ENCODE measurements at places on chromosomes 7 and 10.

- no peak for DNase-seq
Observed at GRCh38 chr10:127968659-127969058, 61.8 kb downstream of the PTPRE start.

DNA sequence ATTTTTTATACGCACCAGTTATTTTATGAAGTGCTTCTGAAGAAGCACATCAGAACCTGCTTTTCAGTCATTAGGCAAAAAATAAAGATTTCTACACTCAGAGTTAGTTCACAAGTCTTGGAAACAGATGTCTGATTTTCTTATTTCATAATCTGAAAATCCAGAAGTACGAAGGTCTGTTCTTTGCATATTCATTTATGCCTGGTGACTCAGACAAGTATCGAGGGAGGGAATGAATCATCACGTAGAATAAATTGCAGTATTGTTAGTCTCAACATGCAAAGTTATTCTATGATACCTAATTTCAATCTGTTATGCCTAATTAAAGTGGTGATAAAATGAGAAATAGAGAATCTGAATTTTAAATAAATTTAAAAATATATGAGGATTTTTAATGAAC, 113.6 kb upstream of the SEM1 start:
- no peak for DNase-seq

GRCh38 chr10:106571192-106571946, 593.1 kb downstream of the SORCS1 start:
- DNase-seq, result no peak

GRCh38 chr10:80460399-80461207, 6.5 kb downstream of the TSPAN14 start:
- peak; percentile 69 for DNase-seq

GRCh38 chr7:2610898-2611297, 20.9 kb upstream of the TTYH3 start:
- no peak for DNase-seq

DNA sequence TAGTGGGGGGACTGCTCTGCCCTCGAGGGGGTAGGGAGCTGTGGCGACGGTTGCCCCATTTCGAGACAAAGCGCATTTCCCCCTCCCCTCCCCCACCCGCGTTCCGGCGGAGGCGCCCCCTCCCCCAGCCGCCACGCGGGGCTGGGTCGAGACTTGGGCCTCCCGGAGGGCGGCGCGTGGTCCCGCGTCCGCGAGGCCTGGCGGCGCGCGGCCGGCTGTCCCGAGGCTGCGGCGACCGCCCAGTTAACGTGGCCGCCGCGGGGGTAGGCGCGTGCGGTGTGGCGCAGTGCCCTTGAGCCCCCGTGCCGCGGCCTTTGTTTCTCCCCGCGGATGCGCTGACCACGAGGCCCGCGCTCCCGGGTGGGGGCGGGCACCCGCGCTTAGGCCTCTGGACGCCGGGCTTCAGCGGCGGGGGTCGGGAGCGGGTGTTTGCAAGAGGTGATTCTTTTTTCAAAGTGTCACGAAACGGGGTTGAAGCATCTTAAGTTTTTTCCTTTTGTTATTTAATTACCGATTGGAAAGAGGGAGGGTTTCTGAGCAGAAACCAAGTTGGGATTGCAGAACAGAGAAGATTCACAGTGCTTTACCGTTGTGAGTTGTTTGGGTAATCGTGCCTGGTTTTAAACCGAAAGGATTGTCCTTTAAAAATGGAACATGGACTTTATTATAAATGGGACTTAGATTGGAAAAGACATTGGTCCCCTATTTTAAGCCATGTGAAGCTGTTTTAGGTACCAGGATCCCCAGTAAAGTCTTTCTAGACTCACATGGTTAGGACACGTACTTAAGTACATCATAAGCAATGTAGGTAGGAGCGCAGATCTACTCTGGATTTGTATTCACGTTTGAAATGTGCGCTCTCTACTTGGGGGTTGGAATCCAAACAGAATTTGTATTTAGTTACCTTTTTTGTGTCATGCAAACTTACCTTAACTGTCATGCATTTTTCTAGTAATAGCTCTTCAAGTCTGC, 760 bp downstream of the CBX3 start:
- DNase-seq, result peak; percentile 41

GRCh38 chr10:50346942-50347341, 95.6 kb upstream of the ASAH2 start:
- DNase-seq, result no peak

GRCh38 chr7:156494960-156495359, 145.6 kb upstream of the RNF32 start:
- no peak for DNase-seq

DNA sequence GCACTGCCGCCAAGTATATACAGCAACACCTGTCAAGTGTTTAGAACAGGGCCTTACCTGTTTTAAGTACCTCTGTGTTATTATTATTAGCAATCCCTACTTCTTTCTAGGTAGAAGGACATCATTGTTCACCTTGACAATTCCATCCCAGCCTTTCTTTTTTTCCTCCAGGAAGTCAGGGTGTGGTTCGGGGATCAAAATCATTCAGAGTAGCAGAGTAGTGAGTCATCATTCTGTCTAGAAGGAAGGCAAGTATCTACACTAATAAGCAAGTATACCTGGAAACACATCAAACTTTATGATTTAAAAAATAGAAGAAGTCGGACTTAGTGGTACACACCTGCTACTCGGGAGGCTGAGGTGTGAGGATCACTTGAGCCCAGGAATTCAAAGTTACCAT, 25.5 kb upstream of the CAPZA2 start:
- no peak for DNase-seq

GRCh38 chr10:70715853-70716795, 43.8 kb downstream of the ADAMTS14 start:
- no peak for DNase-seq

GRCh38 chr10:69180525-69181204, 631 bp downstream of the SUPV3L1 start:
- no peak for DNase-seq

- DNase-seq, result no peak
Observed at GRCh38 chr7:2438186-2438585, 34.8 kb downstream of the CHST12 start.

DNA sequence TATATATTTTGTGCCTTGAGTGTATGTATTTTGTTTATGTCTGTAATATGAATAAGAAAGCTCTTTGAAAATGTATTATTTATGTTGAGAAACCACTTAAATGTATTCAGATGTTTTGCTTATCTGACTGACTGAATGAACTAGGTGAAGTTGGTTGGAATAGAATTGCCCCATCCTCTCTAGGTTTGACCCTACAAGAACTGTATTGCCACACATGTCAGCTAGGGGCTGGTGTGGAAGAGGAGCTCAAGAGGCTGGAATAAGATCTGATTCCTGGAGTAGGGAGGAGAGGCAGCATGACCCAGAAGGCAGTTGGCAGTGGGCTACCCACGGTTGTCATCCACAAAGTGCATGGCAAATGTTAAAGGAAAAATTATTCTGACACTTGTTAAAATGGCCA, 9.1 kb downstream of the SSMEM1 start:
- no peak for DNase-seq

- no peak for DNase-seq
Observed at GRCh38 chr10:111707076-111707475, 476.5 kb downstream of the GPAM start.

GRCh38 chr10:8338177-8338766, 283.8 kb downstream of the GATA3 start:
- DNase-seq, result no peak

- DNase-seq, result no peak
Observed at GRCh38 chr10:107971973-107972372, 807.5 kb upstream of the SORCS1 start.

GRCh38 chr7:22387583-22387982, 30.6 kb upstream of the RAPGEF5 start:
- no peak for DNase-seq

DNA sequence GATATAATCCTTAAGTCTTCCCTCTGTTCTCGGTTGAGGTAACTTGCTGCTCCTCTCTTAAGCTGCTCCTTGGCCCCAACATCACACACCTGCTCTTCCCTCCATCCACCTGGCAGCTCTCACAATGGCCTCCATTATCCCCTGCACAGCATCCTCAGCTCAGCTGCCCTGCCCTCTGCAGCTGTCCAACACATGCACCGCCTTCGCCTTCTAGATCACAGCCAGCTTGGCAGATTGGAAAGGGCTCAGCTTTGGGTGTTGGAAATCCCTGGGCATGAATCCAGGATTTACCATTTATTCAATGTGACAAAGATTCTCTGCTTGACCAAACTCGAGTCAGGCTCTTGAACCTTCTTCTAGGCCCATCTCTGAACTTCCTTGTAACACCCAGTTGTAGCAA, 20.6 kb downstream of the RGR start:
- no peak for DNase-seq

DNA sequence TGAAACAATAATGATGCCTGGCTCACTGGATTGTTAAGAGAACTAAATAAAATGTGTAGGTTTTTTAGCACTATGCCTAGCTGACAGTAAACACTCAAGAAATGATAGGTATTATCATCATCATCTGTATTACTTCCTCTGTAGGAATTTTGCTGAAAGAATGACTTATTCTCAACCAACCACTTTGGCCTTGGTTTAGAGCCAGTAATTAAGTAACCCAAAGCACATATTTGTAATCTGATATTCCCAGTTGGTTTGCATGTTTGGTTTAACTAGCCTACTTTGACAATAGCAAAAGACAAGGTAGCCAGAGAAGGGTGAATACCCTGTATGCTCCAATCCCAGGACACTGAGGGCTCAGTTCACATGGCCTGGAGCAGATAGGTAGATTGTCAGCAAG, 34.4 kb downstream of the BCAP29 start:
- DNase-seq, result no peak

GRCh38 chr10:108452533-108452932, 1288.0 kb upstream of the SORCS1 start:
- no peak for DNase-seq

- DNase-seq, result no peak
Observed at GRCh38 chr10:13404791-13405190, 56.7 kb upstream of the SEPHS1 start.

DNA sequence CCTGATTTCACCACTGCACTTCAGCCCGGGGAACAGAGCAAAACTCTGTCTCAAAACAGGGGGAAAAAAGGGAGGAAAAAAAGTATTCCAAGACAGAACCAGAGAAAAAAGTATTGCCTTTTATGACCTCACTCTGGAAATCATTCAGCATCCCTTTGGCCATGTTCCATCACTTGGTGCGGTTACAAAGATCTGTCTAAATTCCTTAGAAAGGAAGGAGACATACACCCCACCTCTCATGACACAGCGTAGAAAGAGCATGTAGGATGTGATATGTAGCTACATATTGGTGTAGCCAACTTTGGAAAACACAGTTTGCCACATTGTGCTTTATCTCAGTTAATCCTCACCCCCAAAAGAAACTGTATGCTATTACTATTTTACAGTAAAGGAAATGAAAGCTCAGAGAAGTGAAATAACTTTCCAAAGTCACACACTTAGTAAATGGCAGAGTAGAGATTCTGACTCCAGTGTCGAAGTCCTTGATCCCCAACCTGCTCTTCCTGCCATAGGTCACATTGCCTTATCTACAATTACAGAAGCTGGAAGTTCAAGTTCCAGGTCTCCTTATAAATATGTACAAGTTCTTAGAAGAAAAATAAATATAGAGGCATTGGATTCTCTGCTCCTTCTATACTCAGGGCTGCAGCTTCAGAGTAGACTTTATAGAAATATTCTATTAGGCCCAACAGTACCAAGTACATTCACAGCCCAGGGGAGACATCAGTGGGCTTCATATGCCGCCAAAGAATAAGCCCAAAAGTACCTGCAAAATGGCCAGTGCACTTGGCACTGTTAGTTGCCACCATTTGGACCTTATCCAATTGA, 91.6 kb upstream of the KMT2E start:
- no peak for DNase-seq

DNA sequence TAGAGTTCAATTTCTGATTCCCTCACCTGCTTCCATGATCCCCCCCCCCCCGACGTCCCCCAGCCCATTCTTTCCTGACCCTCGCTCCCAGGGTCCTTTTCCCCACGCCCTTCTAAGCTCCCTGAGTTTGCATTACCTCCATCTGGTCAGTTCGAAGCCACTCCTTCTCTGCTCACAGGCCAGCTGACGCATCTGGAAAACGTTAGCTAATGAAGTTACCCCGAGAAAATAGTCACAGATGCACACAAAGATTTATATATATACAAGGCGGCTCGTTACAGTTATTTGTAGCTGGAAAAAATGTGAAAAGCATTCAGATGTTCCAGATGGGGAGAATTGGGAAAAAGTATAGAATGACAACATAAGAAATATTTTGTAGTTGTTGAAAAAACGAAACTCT, 630.0 kb upstream of the FOXK1 start:
- no peak for DNase-seq

- no peak for DNase-seq
Observed at GRCh38 chr7:44398953-44399574, 73.7 kb upstream of the CAMK2B start.

GRCh38 chr7:150901160-150902035, 49.1 kb downstream of the AOC1 start:
- no peak for DNase-seq

GRCh38 chr10:131881104-131881880, 19.5 kb upstream of the PPP2R2D start:
- no peak for DNase-seq

GRCh38 chr10:104072786-104073185, 12.9 kb downstream of the COL17A1 start:
- no peak for DNase-seq

DNA sequence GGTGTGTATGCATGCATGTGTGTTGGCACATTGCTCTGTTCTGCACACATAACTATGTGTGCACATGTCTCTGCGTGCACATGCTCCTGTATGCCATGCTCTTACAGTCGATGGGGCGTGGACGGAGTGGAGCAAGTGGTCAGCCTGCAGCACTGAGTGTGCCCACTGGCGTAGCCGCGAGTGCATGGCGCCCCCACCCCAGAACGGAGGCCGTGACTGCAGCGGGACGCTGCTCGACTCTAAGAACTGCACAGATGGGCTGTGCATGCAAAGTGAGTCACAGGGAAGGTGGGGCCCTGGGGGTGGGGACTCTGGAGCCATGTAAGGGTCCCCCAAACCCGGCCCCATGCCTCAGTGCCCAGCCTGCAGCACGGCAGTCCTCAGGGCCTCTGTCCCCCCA, 30.6 kb upstream of the SLC29A3 start:
- DNase-seq, result no peak

- no peak for DNase-seq
Observed at GRCh38 chr10:127576740-127577161, 27.6 kb downstream of the NPS start.

Measured in mesothelial cell of epicardium (in vitro differentiated cells).